Myocyte (in vitro differentiated cells): ENCODE measurements at places on chromosomes 5 and 9. TPM values are rescaled to one million over a fixed set of nuclear protein-coding genes. Genes with fewer than 3 reads are reported as not detected.

Gene INSL6
- total RNA-seq = not detected in 2 replicates

Gene BICD2
- 60.6 and 68.3 TPM in 2 replicates for total RNA-seq

Gene TRPM6
- not detected in 2 replicates for total RNA-seq

Gene PCDHGA9
- 0.88 and 1.7 TPM in 2 replicates for total RNA-seq

Gene BDP1
- total RNA-seq = 23.9 and 24.1 TPM in 2 replicates

Gene CD274
- 0.78 and 0.94 TPM in 2 replicates for total RNA-seq

Gene TMEM267
- 23.8 and 35.8 TPM in 2 replicates for total RNA-seq

Gene NEUROG1
- not detected in 2 replicates for total RNA-seq

Gene SH2D3C
- total RNA-seq = 0.16 and 0.36 TPM in 2 replicates

Gene IFNE
- total RNA-seq = 0.31 TPM in 1 of 2 replicates, not detected in the other

Gene PCDHB12
- total RNA-seq = 5.4 and 7.2 TPM in 2 replicates

Gene ZER1
- total RNA-seq = 47.0 and 54.2 TPM in 2 replicates

Gene SLC35A4
- total RNA-seq = 40.0 and 40.5 TPM in 2 replicates

Gene ACOT12
- total RNA-seq = not detected in 2 replicates

Gene DBN1
- 311 and 455 TPM in 2 replicates for total RNA-seq

Gene DDX4
- total RNA-seq = not detected in 2 replicates

Gene MTMR12
- 21.8 and 22.5 TPM in 2 replicates for total RNA-seq

Gene TERT
- total RNA-seq = 165 and 184 TPM in 2 replicates

Gene KIF4B
- not detected in 2 replicates for total RNA-seq

Gene GFM2
- 56.5 and 81.1 TPM in 2 replicates for total RNA-seq

Gene INSYN2B
- total RNA-seq = 0.24 and 0.26 TPM in 2 replicates

Gene GFRA3
- total RNA-seq = not detected in 2 replicates

Gene RELL2
- 2.2 and 3.3 TPM in 2 replicates for total RNA-seq

Gene FAM153A
- 0.19 and 0.57 TPM in 2 replicates for total RNA-seq

Gene EQTN
- not detected in 2 replicates for total RNA-seq

Gene GPR150
- 0.31 and 0.53 TPM in 2 replicates for total RNA-seq

Gene ISL1
- 0.10 TPM in 1 of 2 replicates, not detected in the other for total RNA-seq

Gene DPYSL3
- 16.4 and 21.0 TPM in 2 replicates for total RNA-seq

Gene CAMK4
- 0.19 and 0.42 TPM in 2 replicates for total RNA-seq

Gene NSUN2
- total RNA-seq = 41.8 and 41.9 TPM in 2 replicates

Gene LRRC14B
- total RNA-seq = 11.2 and 21.9 TPM in 2 replicates

Gene BHMT2
- 0.64 and 1.2 TPM in 2 replicates for total RNA-seq

Gene ASTN2
- total RNA-seq = 25.3 and 28.5 TPM in 2 replicates

Gene FGF1
- total RNA-seq = 0.52 and 1.8 TPM in 2 replicates

Gene TAF11L10
- not detected in 2 replicates for total RNA-seq

Gene YTHDC2
- total RNA-seq = 9.8 and 11.8 TPM in 2 replicates

Gene RANBP3L
- total RNA-seq = 9.4 and 12.6 TPM in 2 replicates

Gene ADGRV1
- total RNA-seq = 3.9 and 4.4 TPM in 2 replicates

Gene NIPBL
- total RNA-seq = 19.4 and 20.4 TPM in 2 replicates

Gene RLN2
- 1.1 TPM in 1 of 2 replicates, not detected in the other for total RNA-seq

Gene ADAMTS19
- total RNA-seq = not detected in 2 replicates

Gene STPG3
- total RNA-seq = not detected in 2 replicates

Gene BTNL3
- 0.21 TPM in 1 of 2 replicates, not detected in the other for total RNA-seq

Gene GTF3C5
- 50.6 and 59.6 TPM in 2 replicates for total RNA-seq

Gene OCLN
- 0.10 and 0.40 TPM in 2 replicates for total RNA-seq

Gene ST6GALNAC4
- total RNA-seq = 114 and 195 TPM in 2 replicates

Gene HARS1
- 49.4 and 52.5 TPM in 2 replicates for total RNA-seq

Gene FAM81B
- not detected in 2 replicates for total RNA-seq

Gene REEP2
- 6.4 and 9.1 TPM in 2 replicates for total RNA-seq

Gene SPATA31A3
- total RNA-seq = not detected in 2 replicates

Gene SGTB
- 8.7 and 24.7 TPM in 2 replicates for total RNA-seq

Gene CARD19
- total RNA-seq = 61.2 and 143 TPM in 2 replicates

Gene SHOC1
- not detected in 2 replicates for total RNA-seq

Gene SH3RF2
- total RNA-seq = 1.1 and 1.9 TPM in 2 replicates

Gene KCNMB1
- total RNA-seq = not detected in 2 replicates

Gene MELK
- total RNA-seq = 2.9 and 3.1 TPM in 2 replicates

Gene FLT4
- total RNA-seq = 0.75 and 2.4 TPM in 2 replicates

Gene TAF11L4
- total RNA-seq = not detected in 2 replicates
